ENCODE measurements at places on chromosomes 1 and 21. TPM values are rescaled to one million over a fixed set of nuclear protein-coding genes. Genes with fewer than 3 reads are reported as not detected.

Gene AGT
- 2.7 TPM for total RNA-seq

Gene TNFRSF8
- not detected for total RNA-seq

Gene CRABP2
- 13.8 TPM for total RNA-seq

Gene C1orf141
- total RNA-seq: not detected

Gene S100A16
- total RNA-seq: 247 TPM

Gene ARHGEF10L
- 53.4 TPM for total RNA-seq

Gene RAB42
- 2.2 TPM for total RNA-seq

Gene MLLT11
- total RNA-seq: 4.5 TPM

Gene SLC27A3
- total RNA-seq: 14.6 TPM

Gene TPTE
- not detected for total RNA-seq

Gene CLIC6
- not detected for total RNA-seq

Gene MANEAL
- 1.1 TPM for total RNA-seq

Gene TXNDC12
- 25.5 TPM for total RNA-seq

Gene CNTN2
- total RNA-seq: not detected

Gene APCS
- not detected for total RNA-seq

Gene PLEKHN1
- 0.66 TPM for total RNA-seq

Gene TNN
- total RNA-seq: not detected

Gene KLF17
- 0.13 TPM for total RNA-seq
